ENCODE measurements at places on chromosomes 16 and 17. TPM values are rescaled to one million over a fixed set of nuclear protein-coding genes. Genes with fewer than 3 reads are reported as not detected.

PRR35 gene
- total RNA-seq = 0.66 TPM

- no peak for DNase-seq
These were observed 929.8 kb downstream of the KCNJ2 start for GRCh38 chr17:71099003-71099714.

GRCh38 chr17:58204796-58205195, 12.3 kb downstream of the EPX start:
- DNase-seq = no peak

SLC47A2 gene
- 0.27 TPM for total RNA-seq

DNA sequence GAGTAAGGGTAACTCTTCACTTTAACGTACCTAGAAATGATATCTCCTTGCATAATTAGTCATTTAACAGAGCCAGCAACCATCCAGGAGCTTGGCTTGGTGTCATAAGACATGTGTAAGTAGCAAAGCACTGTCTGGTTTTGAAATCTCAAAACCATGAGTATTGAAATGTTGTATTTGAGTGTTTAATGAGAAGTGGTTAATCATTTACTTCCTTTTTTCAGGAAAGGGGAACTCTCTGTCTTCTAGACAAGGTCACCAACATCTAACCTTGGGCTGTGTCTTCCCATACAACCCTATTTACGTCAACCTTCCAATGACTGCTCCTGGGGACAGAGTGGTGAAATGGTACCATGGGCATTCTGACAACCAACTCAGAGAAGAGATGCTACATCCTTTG, 27.1 kb downstream of the PMP22 start:
- DNase-seq = no peak

C16orf92 gene
- not detected for total RNA-seq

GRCh38 chr17:81984773-81985410, 7.5 kb downstream of the ASPSCR1 start:
- DNase-seq = no peak

GRCh38 chr17:57603546-57603945, 141.6 kb downstream of the CCDC182 start:
- DNase-seq = no peak

- peak; percentile 7 for DNase-seq
These were observed 189.1 kb downstream of the CEP112 start for GRCh38 chr17:66002812-66003211.

- DNase-seq = no peak
These were observed 81.2 kb upstream of the GOT2 start for GRCh38 chr16:58815181-58815888.
